ENCODE measurements at places on chromosomes 2 and 18.

- no peak for DNase-seq
Measured at GRCh38 chr2:68519236-68519635, 51.9 kb downstream of the APLF start.

GRCh38 chr18:22840606-22841144 lies 92.5 kb upstream of the RBBP8 start:
- no peak for DNase-seq

DNA sequence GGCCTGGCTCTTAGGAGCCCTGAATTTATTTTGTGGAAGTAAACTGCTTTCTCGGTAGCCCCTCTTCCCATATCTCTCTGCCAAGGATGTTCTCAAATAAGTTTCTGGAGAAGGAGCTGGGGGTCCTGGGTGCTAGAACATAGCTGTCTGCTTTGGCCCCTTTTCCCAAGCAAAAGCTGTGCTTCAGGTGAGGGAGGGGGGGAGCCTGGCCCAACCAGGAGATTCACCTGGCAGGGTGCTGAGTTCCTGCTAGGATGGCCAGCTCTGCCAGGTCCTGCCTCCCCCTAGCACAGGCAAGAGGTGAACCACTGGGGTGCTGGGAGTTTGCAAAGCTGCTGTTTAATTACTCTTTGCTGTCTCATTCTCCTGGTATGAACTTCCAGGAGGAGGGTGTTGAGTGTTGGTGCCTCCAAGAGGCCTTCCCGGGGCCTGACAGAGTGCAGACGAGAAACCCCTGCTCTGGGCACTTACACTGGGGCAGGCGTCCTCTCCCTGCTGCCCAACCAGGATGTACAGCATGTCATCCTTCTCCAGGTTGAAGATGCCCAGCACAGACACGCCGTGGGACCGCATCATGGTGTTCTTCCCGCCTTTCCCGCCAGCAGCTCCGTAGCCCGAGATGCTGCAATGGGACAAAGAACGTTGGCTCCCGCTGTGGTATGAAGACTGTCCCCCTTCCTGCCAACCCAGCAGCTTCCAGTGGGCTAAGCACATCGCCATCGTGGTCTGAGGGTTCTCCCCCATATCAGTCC lies 124.2 kb downstream of the CLIP4 start:
- no peak for DNase-seq

- no peak for DNase-seq
Measured at GRCh38 chr2:103176294-103176915, 414.6 kb downstream of the TMEM182 start.

DNA sequence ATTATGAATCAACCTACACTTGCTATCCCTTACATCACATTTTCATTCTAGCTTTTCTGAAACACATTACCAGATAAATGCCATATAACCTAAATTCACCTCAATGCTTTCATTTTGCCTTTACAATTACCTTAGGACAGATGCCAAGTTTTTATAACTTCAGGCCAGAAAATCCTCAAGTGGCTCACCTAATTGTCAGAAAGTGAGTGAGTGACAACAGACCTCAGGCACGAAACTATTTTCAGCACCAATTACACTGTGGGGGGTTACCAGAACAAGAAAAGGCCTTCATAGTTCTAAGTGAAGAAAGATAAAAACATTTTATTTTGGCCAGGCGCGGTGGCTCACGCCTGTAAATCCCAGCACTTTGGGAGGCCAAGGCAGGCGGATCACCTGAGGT lies 52.3 kb upstream of the ST8SIA5 start:
- DNase-seq: no peak

DNA sequence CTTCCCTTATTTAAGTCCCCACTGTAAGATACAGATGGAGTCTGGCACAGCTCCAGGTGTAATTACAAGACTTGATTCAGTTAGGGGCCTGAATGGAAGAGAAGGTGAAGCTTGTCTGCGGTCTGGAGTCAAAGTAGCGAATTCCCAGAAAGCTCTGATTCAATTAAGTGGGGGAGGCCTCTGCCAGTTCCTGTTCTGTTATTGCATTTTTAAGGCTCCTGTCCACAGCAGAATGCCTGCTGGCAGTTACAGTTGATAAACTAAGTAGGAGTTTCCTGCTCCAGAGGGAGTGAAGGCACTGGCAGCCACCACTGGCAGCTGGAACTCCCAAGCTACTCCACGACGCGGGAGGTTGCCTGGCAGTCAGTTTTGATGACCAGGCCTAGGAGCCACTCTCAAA lies 181.1 kb downstream of the SOCS6 start:
- DNase-seq: no peak

DNA sequence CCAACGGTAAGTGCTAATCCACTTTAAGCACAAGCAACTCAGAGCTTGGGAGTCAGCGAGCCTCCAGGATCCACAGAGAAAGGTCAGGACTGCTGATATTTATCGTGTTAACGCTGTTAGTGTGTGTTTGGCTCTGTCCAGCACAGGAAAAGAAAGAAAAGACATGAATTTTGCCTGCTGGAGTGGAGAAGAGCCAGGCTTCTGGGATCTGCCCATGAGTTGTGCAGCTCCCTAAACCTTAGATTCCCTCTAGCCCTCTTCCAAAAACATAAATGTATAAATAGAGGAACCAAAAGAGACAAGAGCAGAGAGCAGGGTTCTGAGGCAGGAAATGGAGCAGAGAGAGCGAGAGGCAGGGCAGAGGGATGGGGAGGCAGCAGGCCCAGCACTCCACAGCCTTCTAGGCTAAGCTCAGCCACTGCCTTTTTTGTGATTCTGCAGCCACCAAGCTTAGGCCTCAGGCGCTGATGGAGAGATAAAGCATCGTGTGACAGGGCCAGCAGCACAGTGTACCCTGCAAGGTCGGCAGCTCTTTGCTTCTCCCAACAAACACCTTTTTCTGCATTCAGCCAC lies 14.5 kb upstream of the MAT2A start:
- no peak for DNase-seq

GRCh38 chr2:120596990-120597594 lies 138.6 kb upstream of the GLI2 start:
- DNase-seq: no peak

DNA sequence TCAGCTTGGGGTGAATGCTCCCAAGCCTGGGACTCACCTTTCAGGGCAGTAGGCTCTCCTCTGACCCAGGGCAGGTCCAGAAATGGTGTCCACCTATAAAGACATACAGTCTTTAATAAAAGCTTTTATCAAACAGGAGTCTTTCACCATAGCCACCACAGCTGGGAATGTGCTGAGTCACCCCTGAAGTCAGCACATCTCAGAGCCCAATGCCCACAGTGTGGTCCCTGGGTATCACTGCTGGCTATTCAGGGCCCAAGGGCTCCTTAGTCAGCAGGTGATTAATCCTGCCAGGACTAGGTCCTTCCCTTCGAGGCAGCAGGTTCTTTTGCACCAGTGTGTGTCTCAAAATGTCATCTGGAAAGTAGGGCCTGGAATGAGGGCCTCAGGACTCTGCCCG lies 181.9 kb downstream of the MEMO1 start:
- no peak for DNase-seq

- DNase-seq: no peak
Measured at GRCh38 chr2:37854676-37855282, 70.3 kb upstream of the RMDN2 start.

GRCh38 chr2:207283356-207283755 lies 117.6 kb upstream of the KLF7 start:
- DNase-seq: no peak

DNA sequence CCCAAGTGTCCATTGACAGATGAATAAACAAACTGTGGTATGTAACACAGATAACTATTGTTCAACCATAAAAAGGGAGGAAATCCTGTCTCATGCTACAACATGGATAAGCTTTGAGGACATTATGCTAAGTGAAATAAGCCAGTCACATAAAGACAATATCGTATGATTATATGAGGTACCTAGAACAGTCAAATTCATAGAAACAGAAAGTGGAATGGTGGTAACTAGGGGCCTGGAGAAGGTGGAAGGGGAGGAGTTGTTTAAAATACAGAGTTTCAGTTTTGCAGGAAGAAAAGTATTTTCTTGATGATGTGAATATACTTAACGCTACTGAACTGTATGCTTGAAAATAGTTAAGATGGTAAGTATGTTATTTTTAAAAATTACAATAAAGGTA lies 304.6 kb upstream of the CXCR4 start:
- DNase-seq: no peak

- DNase-seq: no peak
Measured at GRCh38 chr18:25669741-25670140, 317.8 kb upstream of the ZNF521 start.

Measured in thymus (tissue), 14 donors.